Stimulated activated CD4-positive, alpha-beta T cell treated with anti-CD3 and anti-CD28 coated beads, TNF-alpha, amount 100 ng/mL, for 1 hour (primary cell): ENCODE measurements at places on chromosomes 3 and 15.

DNA sequence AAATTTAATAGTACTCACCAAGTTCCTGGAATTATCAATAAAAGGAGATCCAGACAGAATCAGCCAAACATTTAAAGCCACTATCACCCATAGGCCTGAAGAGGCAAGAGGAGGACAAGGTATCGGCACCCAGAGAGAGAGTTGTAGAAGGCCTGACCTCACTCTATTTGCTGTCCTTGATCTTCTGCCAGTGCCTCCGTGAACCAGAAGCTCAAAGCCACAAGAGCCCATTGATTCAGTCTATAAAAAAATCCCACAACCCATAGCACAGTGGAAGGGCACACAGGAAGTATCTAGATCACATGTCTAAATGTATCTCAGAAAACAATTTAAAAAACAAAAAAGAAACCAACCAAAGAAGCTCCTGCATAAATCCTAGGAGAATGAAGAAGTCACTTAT, 68.6 kb upstream of the FAM174B start:
- no peak for DNase-seq

DNA sequence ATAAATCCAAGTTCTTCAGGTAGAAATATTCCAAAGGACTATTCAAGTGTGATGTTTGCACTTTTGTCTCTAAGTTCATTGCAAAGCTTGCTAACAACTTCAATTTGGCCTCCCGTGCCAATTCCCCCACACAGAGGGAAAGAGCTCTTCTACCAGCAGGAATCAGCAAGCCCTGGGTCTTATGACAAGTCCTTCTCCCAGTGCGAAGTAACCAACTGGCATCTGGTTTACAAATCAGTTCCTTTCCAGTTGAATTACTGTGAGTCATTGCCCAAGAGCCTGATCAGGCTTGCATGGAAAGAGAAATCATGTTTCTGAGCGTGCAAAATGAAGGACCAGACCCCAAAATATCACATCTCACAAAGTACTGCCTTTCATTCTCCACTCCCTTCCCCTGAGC, 62.7 kb upstream of the SLCO3A1 start:
- no peak for DNase-seq

- no peak for DNase-seq
Measured at GRCh38 chr3:61821823-61822251, 260.5 kb downstream of the PTPRG start.

GRCh38 chr15:81966631-81967030, 79.2 kb downstream of the MEX3B start:
- DNase-seq, result no peak

GRCh38 chr3:171446801-171447578, 13.2 kb downstream of the TNIK start:
- DNase-seq, result no peak

DNA sequence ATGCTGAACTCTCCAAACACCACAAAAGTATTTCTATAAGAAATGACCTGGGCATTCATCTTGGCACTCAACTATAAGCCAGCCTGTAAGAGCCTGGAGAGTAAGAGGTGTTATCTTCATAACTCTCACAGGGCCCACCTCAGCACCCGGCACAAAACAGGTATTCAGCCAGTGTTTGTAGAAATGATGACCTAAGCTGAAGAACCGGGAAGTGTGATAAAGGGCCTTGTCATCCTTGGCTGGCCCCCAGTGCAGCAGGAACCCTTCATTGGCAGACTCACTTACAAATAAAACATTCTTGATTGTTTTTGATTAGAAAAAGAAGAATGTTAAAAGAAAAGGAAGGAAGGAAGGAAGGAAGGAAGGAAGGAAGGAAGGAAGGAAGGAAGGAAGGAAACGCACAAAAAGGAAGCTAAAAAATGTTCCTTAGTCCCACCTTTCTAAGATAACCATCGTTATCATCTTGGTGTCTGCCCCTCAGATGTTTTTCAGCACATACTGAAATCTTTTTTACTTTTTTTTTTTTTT, 52.1 kb downstream of the DAPK2 start:
- no peak for DNase-seq

DNA sequence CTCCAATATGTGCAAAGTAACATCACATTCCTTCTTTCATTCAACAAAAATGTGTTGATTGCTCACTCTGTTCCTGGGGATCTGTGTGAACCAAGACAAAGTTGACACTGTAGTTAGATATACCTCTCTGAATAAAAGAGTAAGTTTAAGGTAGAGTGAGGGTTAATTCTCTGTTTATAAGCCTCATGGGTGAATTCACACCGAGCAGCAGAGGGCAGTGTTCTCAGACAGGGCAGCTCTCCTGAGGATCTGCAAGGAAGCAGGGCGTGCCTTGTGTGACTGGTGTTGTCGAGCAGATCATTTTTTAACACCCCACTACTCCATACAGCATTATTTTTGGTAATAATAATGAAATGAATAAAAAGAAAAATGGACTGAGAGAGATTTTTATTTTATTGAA, 34.4 kb downstream of the PAQR9 start:
- DNase-seq, result no peak

GRCh38 chr3:36164400-36164799, 215.9 kb upstream of the STAC start:
- DNase-seq, result no peak

DNA sequence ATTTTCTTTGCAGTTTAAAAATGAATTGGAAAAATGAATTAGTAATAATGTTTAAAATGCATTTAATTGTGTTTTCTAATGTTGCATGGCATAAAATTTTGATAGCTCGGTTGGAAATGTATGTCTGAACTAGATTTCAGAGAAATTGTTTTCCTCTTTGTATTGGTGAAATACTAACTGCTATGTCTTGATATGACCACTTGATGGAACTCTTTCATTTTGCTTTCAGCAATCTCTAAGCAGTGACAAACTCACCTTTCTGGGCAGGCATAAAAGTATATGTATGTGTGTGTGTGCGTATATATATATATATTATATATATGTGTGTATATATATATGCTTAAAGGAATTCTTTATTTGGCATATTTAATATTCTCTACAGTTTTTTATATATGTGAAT, 239.3 kb upstream of the ZNF717 start:
- no peak for DNase-seq

DNA sequence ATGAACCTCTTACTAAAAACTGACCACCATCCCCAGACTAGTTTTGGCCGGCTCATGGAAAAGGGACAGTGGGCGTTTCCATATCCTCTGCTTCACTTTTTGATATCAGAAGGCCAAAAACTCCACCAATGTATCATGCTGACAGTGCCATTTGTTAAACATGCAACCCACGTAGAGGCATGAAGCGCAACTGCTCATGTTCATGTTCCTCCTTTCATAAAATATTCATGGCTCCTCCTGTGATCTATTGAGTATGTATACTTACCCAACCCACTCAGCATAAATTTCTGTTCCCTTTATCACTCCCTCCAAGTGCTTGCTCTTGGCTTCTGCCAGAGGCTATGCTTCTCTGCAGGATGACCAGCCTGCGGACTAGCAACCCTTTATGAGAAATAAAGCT, 58.7 kb upstream of the TGFBR2 start:
- no peak for DNase-seq

GRCh38 chr15:31276596-31277298, 49.9 kb upstream of the KLF13 start:
- DNase-seq, result no peak

DNA sequence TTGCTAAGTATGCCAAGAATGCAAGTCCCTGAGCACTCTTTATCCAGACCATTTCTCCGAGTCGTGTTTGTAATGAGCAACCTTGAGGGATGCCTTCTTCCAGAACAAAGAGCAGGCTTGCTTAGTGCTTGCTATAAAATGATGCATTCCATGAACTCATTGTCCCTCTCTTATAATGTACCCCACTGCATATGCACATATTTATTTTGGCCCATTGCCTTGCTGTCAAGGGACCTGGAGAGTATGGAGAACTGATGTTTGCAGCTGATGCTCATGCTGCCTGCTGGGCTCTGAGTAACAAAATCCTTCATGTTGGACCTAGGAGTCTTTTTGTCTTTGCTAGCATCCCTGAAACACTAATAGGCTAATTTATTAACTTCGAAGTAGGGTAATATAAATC, 97.8 kb upstream of the AADACL2 start:
- DNase-seq, result no peak

GRCh38 chr15:71316911-71317310, 201.6 kb downstream of the THSD4 start:
- DNase-seq, result no peak

DNA sequence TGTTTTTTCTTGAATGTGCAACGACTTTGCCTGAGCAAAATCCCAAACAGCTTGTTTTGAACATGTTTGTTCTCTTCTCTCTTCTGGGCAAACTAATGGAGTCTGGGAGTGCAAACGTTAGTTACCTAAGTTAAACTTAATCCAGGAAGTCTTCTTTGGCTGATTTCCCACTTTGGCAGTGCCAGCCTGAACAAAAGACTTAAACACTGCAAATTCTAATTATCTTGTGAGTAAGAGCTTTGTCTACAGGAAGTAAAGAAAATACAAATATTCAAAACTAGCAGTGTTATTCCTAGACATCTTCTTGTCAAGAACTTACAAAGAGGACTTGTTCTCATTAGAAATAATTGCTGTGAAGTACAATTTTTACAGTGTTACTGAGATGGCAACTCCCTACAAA, 16.7 kb upstream of the DENND6A start:
- no peak for DNase-seq

GRCh38 chr15:75696311-75696720, 16.3 kb downstream of the CSPG4 start:
- no peak for DNase-seq

DNA sequence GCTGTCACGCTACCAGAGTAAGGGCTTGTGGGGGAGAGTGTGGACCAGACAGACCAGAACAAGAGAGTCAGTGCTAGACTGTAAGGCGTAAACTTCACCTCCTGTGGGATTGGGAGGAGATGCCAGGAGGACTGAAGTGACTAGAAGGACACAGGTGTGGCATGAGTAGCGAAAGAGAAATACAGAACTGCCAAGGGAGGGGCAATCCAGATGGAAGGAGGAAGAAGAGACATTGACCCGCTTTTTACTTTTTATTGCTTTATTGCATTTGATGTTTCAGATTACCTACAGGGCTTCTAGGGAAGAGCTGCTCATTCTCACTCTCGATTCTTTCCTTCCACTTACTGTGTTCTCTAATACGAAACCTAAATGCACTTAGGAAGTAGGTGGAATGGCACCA, 2.1 kb downstream of the POGLUT1 start:
- no peak for DNase-seq

GRCh38 chr15:36878684-36879262, 221.6 kb downstream of the MEIS2 start:
- DNase-seq, result no peak

DNA sequence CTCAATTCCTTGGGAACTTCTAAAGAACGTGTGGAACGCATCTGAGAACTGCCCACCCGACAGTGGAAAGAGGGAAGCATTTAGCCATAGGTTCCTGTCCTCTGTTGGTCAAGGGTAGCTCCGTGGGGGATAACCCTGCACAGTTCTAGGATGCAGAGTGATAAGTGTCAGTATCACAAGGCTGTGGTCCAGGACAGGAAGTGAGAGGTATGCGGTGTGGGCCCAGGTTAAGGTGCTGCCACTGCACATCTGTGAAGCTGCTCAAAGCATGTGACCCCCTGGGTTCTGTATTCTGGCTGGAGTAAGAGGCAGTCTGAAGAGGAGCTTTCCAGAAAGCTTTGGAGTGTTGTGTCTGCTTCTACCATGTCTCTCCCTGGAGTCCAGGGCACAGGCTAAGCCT, 51.7 kb upstream of the HES1 start:
- no peak for DNase-seq

DNA sequence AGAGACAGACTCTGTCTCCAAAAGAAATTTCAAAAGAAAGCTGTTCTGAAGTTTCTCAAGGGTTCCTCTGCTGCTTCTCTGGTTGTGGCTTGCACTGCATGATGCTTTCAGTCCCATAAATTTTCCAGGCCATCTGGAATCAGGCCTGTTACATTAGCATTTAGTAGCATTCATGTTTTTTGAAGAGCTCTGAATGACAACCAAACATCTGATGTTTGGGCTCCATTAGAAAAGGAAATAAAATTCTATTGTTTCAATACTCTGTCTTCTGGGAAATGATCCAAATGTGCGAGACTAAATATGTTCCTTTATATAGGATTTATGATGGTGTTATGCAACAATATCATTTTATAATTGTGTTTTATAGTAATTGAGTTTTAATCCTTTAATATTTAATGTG, 455.8 kb downstream of the GABRG3 start:
- DNase-seq, result no peak

DNA sequence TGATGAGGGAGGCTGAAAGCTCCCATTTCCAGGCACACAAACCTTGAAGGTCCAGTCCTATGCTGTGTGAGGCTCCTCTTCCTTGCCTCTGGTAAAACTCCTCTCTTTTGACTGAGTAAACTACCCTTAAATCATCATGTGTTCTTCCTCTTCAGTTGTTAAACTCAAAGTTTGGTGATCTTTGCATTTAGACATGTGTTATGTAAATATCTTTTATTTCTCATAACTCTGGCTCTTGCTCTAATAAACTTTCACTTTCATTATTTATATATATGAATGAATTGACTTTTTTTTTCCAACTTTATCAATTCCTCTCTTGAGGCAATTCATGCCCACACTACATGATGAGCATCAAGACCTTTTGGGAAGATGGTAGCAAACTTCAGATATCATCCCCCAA, 26.6 kb downstream of the SUCNR1 start:
- no peak for DNase-seq

DNA sequence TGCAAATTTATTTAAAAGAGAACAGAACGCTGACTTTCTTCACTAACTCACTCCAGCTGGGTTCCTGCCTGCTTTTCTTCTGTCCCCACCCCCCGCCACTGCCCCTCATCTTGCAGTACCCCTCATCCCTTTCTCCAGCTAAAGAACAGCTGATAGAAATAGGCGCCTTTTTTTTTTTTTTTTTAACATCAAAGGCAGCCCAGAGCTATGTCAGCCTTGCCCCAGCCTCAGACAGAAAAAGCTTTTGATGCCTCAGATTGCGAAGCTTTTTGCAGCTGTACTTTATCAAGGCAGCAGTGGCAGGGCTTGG, 1.8 kb downstream of the CADPS start:
- DNase-seq, result no peak

DNA sequence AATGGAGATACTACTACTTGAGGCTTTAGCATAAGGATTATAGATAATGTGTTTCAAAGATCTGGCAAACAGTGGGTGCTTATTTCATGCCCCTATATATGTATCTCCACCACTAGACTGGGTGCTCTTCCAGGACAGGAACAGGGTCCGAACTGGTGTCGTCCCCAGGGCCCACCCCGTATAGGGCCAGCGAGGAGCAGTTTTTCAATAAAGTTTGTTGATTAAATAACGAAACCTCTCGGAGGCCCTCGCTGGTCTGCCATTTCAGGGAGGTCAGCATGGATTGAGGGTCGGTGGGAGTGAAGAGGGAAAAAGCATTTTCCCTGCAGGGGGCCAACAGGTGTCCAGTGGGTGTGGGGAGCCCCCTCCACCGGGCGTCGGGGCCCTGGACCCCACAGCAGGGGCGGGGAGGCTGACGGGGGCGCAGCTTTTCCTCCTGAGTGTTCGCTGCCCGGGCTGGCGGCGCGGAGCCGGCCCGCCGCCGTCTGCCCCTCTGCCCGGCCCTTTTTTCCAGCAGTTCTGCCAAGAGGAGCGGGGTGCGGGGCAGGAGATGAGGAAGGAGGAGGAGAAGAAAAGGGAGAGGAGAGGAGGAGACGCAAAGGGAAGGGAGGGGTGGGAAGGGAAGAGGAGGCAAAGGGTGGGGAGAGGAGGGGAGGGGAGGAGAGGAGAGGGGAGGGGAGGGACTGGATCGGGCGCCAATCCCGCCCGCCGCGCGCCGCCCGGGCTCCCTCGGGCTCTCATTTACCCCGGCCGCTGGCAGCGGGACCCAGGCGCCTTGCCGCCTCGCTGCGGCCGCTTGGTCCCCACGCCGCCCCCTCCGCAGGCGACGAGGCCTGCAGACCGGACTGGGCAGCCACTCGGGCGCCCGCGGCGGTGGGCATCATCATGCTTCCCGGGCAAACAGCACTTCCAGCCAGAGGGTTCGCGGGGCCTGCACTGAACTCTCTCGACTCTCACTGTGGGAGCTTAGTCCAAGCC, 66.3 kb downstream of the ISG20 start:
- no peak for DNase-seq
